ENCODE measurements at places on chromosomes 6 and 20. TPM values are rescaled to one million over a fixed set of nuclear protein-coding genes. Genes with fewer than 3 reads are reported as not detected.

DEFB124 gene
- polyA plus RNA-seq, result not detected

ADGRB3 gene
- not detected for polyA plus RNA-seq

TSBP1 gene
- polyA plus RNA-seq, result not detected

TBX18 gene
- not detected for polyA plus RNA-seq

LIN28B gene
- polyA plus RNA-seq, result not detected

C4A gene
- polyA plus RNA-seq, result not detected

CCN2 gene
- not detected for polyA plus RNA-seq

ULBP3 gene
- not detected for polyA plus RNA-seq

OPRL1 gene
- polyA plus RNA-seq, result 1.3 TPM

ALDH5A1 gene
- 3.6 TPM for polyA plus RNA-seq

NXT1 gene
- polyA plus RNA-seq, result 129 TPM

UBE3D gene
- polyA plus RNA-seq, result 3.2 TPM

LTA gene
- polyA plus RNA-seq, result 1.4 TPM

HNF4A gene
- polyA plus RNA-seq, result not detected

CDSN gene
- not detected for polyA plus RNA-seq

BNIP5 gene
- not detected for polyA plus RNA-seq

CPNE5 gene
- 0.29 TPM for polyA plus RNA-seq

NDRG3 gene
- 44.9 TPM for polyA plus RNA-seq

POPDC3 gene
- not detected for polyA plus RNA-seq

PGC gene
- polyA plus RNA-seq, result not detected

WFDC12 gene
- not detected for polyA plus RNA-seq

OPN5 gene
- polyA plus RNA-seq, result not detected

Data from immature natural killer cell (primary cell).